CD4-positive, alpha-beta T cell (primary cell): ENCODE measurements at places on chromosomes 5 and 9. TPM values are rescaled to one million over a fixed set of nuclear protein-coding genes. Genes with fewer than 3 reads are reported as not detected.

GRCh38 chr5:146633323-146633764, 117.4 kb upstream of the GPR151 start:
- H3K36me3 ChIP-seq, result no peaks in the 10 kb centered on the region
- no peaks in the 10 kb centered on the region for H3K4me1 ChIP-seq
- no peaks in the 10 kb centered on the region for H3K27me3 ChIP-seq
- H3K27ac ChIP-seq, result no peak overlapping the region
- no peak for DNase-seq

DNA sequence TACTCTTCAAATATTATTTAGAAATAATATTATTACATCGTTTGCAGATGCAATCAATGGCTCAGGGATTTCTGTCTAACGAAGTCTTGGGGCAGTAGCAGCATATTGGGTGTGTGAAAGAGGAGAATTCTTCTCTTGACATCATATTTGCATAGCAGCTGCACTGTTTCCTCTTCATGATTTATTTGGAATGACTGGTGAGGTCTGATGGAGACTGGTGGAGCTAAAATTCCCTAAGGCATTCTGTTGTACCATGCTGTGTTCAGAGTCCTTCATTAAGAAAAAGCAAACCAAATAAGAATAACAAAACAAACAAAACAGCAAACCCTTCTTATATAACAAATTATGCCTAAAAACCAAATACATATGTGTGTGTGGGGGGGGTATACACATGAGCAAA, 177.6 kb downstream of the DIRAS2 start:
- H3K27me3 ChIP-seq, result peaks cover 1% of the 10 kb centered on the region
- H3K27ac ChIP-seq, result no peak overlapping the region
- no peak overlapping the region for H3K4me3 ChIP-seq
- H3K4me1 ChIP-seq, result no peaks in the 10 kb centered on the region

The PCDHGB7 gene
- not detected for total RNA-seq

GRCh38 chr5:172071309-172071875, 65.0 kb upstream of the FBXW11 start:
- peaks cover 33% of the 10 kb centered on the region for H3K4me1 ChIP-seq
- H3K4me3 ChIP-seq, result no peak overlapping the region
- H3K27ac ChIP-seq, result peak overlapping the region; percentile 61
- H3K27me3 ChIP-seq, result no peaks in the 10 kb centered on the region

DNA sequence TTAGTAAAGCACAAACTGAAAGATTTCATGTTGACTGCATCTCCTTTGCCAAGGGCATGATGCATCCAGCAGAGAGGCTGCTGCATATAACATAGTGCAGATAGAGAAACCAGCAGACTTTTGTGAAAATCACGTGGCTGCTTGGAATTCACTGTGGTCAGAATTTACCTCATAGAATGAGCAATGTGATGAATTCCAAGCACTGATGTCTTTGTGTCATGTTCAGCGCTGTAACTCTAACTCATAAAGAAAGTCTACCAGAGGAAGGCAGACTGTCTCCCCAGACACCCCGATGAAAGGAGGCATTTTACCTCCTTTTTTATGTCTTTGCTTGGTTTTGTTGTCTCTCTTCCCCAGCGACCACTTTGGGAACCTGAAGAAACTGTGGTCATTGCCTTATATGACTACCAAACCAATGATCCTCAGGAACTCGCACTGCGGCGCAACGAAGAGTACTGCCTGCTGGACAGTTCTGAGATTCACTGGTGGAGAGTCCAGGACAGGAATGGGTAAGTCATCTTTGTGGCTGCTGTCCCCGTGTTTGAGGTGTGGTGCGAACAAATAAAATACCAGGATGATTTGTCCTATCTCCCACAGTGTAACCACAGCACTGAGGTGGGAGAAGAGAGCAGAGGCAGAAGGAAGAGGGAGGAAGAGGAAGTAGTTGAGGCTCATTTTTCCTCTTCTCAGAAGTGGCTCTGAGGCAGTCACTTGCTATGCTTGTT, 42.0 kb downstream of the ITK start:
- no peaks in the 10 kb centered on the region for H3K27me3 ChIP-seq
- peaks cover 95% of the 10 kb centered on the region for H3K36me3 ChIP-seq
- DNase-seq, result no peak

The ANKRD34B gene
- not detected for total RNA-seq

- no peak overlapping the region for H3K4me3 ChIP-seq
- no peaks in the 10 kb centered on the region for H3K27me3 ChIP-seq
- no peaks in the 10 kb centered on the region for H3K4me1 ChIP-seq
- no peaks in the 10 kb centered on the region for H3K36me3 ChIP-seq
- DNase-seq, result no peak
Observed at GRCh38 chr5:144009116-144009515, 161.3 kb downstream of the YIPF5 start.

DNA sequence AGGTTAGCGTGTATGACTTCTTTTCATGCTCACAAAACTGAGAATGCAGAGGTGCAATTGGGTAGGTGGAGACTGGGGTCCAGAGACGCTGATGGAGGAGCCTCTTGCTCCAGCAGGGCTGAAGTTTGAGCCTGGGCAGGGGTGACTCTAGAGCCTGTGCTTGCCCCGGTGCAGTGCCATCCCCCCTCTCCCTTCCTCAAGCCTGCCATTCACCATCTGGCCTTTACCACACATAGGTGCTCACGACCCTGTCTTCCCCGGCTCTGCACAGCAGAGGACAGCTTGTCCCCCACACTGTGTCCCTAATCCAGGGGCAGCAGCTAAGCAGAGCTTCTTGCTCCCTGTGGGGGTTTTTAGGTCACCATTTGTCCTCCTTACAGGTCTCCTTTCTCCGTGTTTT, 86.5 kb downstream of the DAP start:
- no peaks in the 10 kb centered on the region for H3K27me3 ChIP-seq
- H3K4me3 ChIP-seq, result no peak overlapping the region
- no peak for DNase-seq
- H3K36me3 ChIP-seq, result peaks cover 20% of the 10 kb centered on the region

- H3K4me1 ChIP-seq, result no peaks in the 10 kb centered on the region
- no peak for DNase-seq
- no peak overlapping the region for H3K27ac ChIP-seq
- no peaks in the 10 kb centered on the region for H3K36me3 ChIP-seq
- peaks cover 2% of the 10 kb centered on the region for H3K27me3 ChIP-seq
Observed at GRCh38 chr9:86464242-86464641, 110.0 kb upstream of the TUT7 start.

DNA sequence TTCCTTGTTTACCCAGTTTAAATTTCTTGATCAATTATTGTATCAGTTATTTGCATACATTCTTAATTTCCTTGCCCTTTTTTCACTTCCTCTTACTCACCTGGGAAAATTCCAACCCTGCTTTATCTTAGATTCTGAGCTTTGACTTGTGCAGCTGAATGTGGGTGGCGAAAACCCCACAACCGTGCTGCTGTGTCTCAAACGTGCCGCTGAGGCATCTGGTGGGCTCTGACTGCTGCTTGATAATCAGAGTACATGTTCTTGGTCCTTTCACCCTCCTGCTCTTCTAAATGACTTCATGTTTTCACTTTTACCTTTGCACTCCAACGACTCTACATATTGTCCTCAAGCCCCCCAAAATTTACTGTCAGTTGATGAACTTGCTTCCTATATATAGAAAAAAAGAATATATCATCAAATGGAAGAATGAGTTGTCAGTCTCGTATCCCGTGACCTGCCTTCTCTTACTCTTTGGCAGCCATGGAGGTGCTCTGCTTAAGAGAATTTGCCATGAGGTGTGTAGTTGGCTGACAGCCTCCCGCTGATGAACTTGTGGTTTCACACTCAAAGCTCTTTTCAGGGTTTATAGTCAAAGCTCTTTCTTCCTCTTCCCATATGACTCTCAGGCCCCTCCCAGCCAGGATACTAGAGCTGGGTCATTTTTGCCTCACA, 14.0 kb upstream of the JAK2 start:
- H3K36me3 ChIP-seq, result no peaks in the 10 kb centered on the region
- no peak overlapping the region for H3K4me3 ChIP-seq
- peaks cover 13% of the 10 kb centered on the region for H3K4me1 ChIP-seq

DNA sequence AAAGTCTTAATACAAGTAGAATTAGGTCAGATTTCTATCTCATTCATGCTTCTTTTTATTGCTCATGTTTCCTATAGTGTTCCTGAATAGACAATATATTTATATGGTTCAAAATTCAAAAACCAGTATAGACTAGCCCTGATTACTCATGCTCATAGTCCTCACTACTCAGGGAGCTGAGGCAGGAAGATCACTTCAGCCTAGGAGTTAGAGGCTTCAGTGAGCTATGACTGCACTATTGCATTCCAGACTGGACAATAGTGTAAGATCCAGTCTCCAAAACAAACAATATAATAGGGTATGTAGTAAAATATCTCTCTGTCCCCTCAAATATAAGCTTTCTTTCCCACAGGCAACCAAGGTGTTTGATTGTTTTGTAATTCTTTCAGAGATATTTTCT, 2.4 kb downstream of the ANKRD31 start:
- no peaks in the 10 kb centered on the region for H3K36me3 ChIP-seq
- no peak for DNase-seq
- no peak overlapping the region for H3K4me3 ChIP-seq
- peaks cover 13% of the 10 kb centered on the region for H3K4me1 ChIP-seq
- H3K27ac ChIP-seq, result no peak overlapping the region

- no peaks in the 10 kb centered on the region for H3K36me3 ChIP-seq
- no peak overlapping the region for H3K4me3 ChIP-seq
- no peak overlapping the region for H3K27ac ChIP-seq
- H3K27me3 ChIP-seq, result no peaks in the 10 kb centered on the region
- no peak for DNase-seq
- H3K4me1 ChIP-seq, result no peaks in the 10 kb centered on the region
Observed at GRCh38 chr5:766666-767431, 17.7 kb downstream of the ZDHHC11B start.

DNA sequence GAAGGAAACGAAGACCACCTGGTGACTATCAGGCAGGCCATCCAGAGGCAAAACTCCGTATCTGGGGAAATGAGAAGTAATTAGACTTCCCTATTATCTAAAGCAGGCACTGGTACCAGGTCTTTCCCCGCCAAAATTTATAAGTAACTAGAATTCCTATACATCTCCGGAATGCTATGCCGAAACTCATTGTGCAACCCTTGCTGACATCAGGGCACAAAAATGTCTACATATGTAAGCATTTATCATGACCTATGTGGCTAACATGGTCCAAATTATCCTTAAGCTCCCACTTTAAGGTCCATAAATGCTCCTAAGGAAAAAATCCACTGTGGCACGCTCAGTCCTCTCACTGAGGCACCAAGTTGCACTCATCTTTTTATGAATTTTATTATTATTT, 17.8 kb downstream of the ACTL7B start:
- DNase-seq, result no peak
- no peaks in the 10 kb centered on the region for H3K27me3 ChIP-seq
- H3K4me3 ChIP-seq, result no peak overlapping the region
- no peaks in the 10 kb centered on the region for H3K36me3 ChIP-seq
- H3K4me1 ChIP-seq, result peaks cover 5% of the 10 kb centered on the region

DNA sequence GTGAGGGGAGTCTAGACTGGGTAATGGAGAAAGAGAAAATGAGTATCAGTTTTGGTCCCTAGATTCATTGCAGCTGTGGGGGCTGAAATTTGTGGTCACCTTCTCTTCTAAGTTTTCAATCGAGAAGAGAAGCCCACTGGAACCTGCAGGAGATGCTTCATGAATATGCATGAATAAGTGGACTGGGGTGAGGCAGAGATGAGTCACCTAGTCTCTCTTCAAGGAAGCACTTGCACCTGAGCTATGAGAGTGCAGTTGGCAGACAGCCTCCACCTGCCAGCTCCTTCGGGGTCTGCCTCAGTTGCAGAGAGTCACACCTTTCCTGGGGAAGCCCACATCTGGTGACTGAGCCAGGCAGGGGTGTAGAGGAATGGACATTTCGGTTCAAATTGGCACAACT, 69.1 kb downstream of the ZNF366 start:
- H3K36me3 ChIP-seq, result no peaks in the 10 kb centered on the region
- no peak for DNase-seq
- H3K27ac ChIP-seq, result no peak overlapping the region
- no peak overlapping the region for H3K4me3 ChIP-seq
- H3K4me1 ChIP-seq, result no peaks in the 10 kb centered on the region
- no peaks in the 10 kb centered on the region for H3K27me3 ChIP-seq

DNA sequence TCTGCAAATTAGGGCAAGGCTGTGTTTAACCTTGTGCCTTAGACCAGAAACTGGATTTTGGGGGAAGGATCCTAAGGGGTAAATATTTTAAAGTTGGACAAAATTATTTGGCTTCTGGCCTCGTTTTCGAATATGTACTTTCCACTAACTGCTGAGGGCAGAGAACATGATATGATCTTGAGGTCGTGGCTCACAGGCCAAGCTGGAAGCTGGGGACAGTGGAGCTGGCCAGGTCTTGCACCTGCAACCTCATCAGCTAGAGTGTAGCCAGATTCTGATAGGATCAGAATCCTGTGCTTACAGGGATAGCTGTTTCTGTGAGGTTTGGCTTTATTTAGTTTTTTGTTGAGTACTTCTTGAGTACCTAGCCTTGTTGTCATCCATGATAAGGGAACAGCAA, 24.9 kb downstream of the MAN2A1 start:
- H3K4me3 ChIP-seq, result no peak overlapping the region
- H3K27ac ChIP-seq, result no peak overlapping the region
- no peak for DNase-seq
- H3K36me3 ChIP-seq, result peaks cover 41% of the 10 kb centered on the region

DNA sequence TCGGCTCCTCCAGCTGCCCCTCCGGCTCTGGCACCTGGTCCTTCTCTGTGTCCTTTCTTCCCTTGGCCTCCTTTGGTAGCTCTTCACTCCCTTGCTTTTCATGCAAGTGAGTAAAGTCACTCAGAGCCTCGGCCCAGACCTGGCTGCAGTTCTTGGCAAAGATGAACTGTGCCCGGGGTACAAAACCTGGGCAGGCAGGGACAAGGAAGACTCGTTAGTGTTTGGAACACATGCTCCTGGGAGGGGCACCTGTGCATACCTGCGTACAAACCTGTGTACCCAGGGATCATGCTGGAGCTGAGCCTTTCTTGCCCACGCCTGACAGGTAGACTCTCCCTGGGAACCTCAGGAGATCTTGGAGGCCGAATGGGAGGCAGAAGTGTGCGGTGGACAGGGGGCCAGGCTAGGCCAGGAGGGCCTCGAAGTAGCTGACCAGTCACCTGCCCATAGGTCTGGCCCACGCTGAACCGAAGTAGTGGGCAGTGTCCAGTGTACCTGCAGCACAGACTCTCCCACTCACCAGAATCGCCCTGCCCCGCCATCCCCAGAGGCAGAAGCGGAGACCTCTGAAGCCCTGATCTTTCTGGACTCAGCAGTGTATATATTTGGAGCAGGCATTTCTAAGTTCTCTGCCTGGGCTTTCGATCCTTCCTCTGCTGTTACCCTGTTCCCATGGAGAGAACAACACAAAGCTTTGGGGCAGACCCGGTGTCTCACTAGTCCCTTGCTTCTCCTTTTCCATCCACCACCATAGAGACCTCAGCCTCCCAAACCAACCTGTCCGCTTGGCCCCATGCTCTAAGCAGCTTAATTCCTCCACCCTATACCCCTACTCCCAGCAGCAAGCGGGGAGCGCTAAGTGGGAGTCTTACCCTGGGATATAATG, 41.9 kb upstream of the TESK1 start:
- H3K36me3 ChIP-seq, result no peaks in the 10 kb centered on the region
- no peaks in the 10 kb centered on the region for H3K4me1 ChIP-seq
- H3K27me3 ChIP-seq, result no peaks in the 10 kb centered on the region
- H3K4me3 ChIP-seq, result no peak overlapping the region
- H3K27ac ChIP-seq, result no peak overlapping the region
- no peak for DNase-seq

GRCh38 chr5:169350016-169350415, 49.1 kb upstream of the SLIT3 start:
- DNase-seq, result no peak
- no peak overlapping the region for H3K27ac ChIP-seq
- H3K4me3 ChIP-seq, result no peak overlapping the region
- H3K4me1 ChIP-seq, result no peaks in the 10 kb centered on the region
- peaks cover 2% of the 10 kb centered on the region for H3K27me3 ChIP-seq

GRCh38 chr5:83662558-83662957, 58.1 kb downstream of the HAPLN1 start:
- DNase-seq, result no peak
- H3K27ac ChIP-seq, result no peak overlapping the region
- no peaks in the 10 kb centered on the region for H3K27me3 ChIP-seq
- no peak overlapping the region for H3K4me3 ChIP-seq
- no peaks in the 10 kb centered on the region for H3K36me3 ChIP-seq
